ENCODE measurements at places on chromosomes 11 and 22. TPM values are rescaled to one million over a fixed set of nuclear protein-coding genes. Genes with fewer than 3 reads are reported as not detected.

Gene CERK
- 49.5 TPM for polyA plus RNA-seq

Gene KCNA4
- not detected for polyA plus RNA-seq

Gene NEFH
- polyA plus RNA-seq: not detected

Gene MS4A7
- not detected for polyA plus RNA-seq

Gene TEF
- polyA plus RNA-seq: 13.9 TPM

Gene ART1
- not detected for polyA plus RNA-seq

DNA sequence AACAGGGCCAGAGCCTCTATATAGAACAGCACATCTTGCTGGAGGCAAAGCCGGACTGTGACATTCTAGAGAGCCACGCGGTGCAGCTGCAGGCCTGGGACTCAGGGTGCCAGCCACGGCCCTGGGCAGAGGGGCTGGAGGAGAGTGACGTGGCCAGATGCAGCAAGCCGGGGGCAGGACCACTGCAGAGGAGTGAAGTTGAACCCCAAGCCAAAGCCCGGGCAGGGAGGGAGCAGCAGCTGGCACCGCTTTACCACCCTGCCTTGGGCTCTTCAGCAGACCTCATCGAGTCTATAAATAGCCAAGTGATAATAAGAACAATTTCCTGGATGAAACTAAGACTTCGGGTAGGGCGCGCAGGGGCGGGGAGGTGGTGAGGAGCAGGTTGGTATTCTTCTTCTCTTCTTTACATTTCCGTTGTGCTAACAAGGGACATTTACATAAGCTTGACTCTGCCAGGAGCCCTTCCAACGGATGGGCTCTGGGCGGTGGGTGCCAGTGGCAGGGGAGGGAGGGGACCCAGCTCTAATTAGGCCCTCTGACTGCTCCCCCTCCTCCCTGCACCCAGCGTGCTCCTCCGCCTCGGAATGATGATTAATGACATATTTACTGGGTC is 110.2 kb downstream of the ST3GAL4 start:
- DNase-seq: no peak

DNA sequence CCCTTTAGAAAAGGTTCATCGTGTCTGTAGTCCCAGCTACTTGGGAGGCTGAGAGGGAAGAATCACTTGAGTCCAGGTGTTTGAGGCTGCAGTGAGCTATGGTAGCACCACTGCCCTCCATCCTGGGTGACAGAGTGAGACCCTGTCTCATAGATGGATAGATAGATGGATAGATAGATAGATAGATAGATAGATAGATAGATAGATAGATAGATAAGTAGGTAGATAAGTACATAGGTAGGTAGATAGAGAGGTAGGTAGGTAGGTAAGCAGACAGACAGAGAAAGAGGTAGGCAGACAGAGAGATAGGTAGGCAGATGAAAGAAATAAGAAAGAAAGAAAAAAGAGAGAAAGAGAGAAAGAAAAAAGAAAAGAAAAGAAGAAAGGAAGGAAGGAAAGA is 156.4 kb downstream of the GRIK4 start:
- DNase-seq: no peak

- no peak for DNase-seq
Observed at GRCh38 chr11:58494101-58494500, 13.8 kb downstream of the OR5B21 start.

DNA sequence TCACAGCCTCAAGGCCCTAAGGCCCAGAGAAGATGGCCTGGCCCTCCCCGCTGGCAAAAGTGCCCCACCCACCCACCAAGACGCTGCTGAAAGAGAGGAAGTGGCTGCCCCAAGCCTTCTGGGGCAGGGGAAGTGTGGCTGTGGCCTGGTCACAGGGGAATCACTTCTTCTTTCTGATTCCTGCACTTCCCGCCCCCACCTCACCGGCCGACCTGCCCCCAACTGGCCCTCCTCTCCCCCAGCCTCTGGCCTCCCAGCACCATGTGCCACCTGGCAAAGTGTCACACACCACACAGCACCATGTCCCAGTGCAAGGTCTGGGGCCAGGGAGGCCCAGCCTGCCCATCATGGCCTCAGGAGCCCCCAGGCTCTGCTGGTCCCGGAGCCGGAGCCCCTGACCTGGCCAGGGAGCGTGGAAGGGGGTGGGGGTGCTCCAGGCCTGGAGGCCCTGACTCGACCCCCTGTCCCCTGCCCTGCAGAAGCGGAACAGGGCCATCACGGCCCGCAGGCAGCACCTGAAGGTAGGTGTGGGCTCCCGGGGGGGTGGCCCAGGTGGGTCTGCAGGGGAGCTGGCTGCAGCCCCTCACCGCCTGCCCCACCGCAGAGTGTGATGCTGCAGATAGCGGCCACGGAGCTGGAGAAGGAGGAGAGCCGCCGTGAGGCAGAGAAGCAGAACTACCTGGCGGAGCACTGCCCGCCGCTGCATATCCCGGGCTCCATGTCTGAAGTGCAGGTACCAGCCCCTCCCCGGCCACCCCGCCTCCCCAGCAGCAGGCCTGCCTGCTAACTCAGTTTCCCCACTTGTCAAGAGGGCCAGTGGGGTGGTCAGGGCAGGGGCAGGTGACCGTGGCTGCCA is 1.4 kb downstream of the TNNI2 start:
- no peak for DNase-seq

DNA sequence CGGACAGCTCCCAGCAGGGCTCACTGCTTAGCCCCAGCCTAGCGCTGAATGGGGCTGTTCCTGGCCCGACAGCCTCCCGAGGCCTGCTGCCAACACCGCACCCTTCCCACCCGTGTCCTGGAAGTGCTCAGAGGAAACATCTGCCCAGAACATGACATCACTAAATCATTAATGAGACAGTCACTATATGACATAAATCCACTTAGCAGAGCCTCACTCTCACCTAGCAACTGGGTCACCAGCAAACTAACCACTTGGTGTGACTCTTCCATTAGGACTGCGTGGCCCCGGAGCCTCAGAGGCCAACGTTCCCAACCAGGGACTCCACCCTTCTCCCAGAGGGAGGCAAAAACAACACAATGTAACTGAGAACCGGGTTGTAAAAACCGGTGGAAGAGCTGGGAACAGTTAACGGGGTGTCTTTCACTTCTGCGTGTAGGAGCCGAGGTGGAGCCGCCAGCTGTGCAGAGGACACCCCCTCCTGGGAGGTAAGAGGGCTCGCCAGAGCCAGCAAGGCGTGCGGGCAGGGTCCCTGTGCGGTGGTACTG is 21.4 kb upstream of the PACSIN2 start:
- DNase-seq: no peak

DNA sequence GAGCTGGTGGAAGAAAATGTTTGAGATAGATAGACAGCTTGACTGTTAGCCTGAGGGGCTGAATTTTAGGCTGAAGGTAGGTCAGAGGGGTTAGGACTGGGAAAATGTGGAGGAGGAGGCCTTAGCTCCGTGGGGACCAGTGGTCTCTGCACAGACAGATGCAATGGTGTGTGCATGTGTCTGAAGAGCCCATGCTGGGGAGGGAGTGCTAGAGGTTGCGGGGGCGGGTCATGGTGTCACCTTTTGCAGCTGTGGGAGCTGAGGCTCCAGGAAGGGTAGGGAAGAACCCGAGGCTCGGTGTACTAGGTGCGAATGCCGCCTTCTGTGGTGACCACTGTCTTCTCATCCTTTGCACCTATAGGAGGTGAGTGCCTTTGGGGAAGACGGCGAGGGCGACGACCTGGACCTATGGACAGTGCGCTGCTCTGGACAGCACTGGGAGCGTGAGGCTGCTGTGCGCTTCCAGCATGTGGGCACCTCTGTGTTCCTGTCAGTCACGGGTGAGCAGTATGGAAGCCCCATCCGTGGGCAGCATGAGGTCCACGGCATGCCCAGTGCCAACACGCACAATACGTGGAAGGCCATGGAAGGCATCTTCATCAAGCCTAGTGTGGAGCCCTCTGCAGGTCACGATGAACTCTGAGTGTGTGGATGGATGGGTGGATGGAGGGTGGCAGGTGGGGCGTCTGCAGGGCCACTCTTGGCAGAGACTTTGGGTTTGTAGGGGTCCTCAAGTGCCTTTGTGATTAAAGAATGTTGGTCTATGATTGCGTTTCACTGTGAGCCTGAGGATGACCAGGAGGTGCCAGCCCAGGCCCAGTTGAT is 1.6 kb downstream of the SDF2L1 start:
- no peak for DNase-seq

- no peak for DNase-seq
Observed at GRCh38 chr11:107157146-107157808, 139.0 kb upstream of the GUCY1A2 start.

DNA sequence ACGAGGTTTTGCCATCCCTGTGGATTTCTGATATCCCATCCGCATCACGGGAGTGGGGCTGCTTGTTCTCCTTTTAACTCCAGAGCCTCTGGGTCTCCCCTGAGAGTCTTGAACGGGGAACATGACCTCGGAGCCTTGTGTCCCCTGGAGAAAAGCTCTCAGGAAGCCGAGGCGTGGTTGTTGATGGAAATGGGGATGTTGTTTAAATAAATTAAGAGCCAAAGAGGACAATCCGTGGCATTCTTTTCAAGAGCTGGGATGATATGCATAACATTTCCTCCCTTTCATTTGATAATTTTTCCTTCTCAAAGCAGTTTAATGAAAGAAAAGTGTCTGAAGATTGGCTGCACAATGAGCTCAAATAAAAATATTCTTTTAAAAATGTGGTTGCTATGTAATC is 14.2 kb downstream of the TSPAN18 start:
- no peak for DNase-seq

- no peak for DNase-seq
Observed at GRCh38 chr11:6611963-6612212, 128 bp downstream of the TAF10 start.

GRCh38 chr22:17402293-17402692 is 33.0 kb downstream of the CECR2 start:
- DNase-seq: no peak
